IMR-90 (cell line): ENCODE measurements at places on chromosomes 7 and 10. TPM values are rescaled to one million over a fixed set of nuclear protein-coding genes. Genes with fewer than 3 reads are reported as not detected.

The FKBP9 gene
- polyA plus RNA-seq = 99.0 and 126 TPM in 2 replicates

The PON1 gene
- not detected in 2 replicates for polyA plus RNA-seq

The NPY4R gene
- 0.56 and 0.57 TPM in 2 replicates for polyA plus RNA-seq

DNA sequence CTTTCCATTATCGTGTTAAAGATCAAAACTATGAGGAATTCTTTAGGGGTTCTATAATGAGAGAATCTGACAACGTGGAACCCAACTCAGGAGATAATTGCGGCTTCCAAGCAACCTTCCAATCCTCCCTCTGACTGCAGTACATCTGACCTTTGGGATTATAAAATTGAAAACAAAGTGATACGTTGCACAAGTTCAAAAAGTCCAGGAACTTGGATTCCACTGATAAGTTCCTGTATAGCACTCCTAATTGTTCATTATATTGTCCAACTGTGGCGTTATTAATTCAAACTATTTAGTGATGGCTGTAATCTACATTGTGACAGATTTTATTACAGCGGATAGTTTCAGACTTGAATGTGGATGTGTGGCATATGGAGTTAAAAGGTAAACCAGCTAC lies 15.4 kb downstream of the MALRD1 start:
- no peak for DNase-seq

DNA sequence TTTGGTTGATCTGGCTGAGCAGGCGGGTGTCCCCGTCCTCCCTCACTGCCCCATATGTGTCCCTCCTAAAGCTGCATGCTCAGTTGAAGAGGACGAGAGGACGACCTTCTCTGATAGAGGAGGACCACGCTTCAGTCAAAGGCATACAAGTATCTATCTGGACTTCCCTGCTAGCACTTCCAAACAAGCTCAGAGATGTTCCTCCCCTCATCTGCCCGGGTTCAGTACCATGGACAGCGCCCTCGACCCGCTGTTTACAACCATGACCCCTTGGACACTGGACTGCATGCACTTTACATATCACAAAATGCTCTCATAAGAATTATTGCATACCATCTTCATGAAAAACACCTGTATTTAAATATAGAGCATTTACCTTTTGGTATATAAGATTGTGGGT lies 26.9 kb upstream of the TRIM56 start:
- peak; percentile 50 for DNase-seq

DNA sequence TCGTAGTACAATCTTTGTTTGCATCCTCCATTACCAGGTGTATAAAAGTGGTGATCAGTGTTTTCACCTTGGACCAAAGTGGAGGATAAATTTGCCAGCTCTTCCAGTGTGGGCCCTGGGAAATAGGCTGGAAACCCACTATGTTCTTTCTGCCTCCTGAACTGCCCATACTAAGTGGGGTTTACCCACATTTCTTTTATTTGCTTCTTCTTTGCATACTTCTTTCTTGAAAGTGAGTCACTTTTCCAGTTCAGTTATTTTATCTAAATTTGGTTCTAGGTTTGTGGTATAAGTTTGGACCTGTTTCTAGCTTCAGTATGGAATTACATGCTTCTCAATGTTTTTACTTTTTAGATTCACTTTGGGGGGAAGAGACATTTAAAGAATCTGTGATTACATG lies 126.2 kb upstream of the ACBD5 start:
- DNase-seq = no peak

- DNase-seq = no peak
Measured at GRCh38 chr7:139482662-139483466, 609 bp downstream of the KLRG2 start.

GRCh38 chr7:38215115-38215514 lies 37.1 kb downstream of the STARD3NL start:
- DNase-seq = no peak

GRCh38 chr7:158541346-158542010 lies 46.1 kb downstream of the PTPRN2 start:
- no peak for DNase-seq

DNA sequence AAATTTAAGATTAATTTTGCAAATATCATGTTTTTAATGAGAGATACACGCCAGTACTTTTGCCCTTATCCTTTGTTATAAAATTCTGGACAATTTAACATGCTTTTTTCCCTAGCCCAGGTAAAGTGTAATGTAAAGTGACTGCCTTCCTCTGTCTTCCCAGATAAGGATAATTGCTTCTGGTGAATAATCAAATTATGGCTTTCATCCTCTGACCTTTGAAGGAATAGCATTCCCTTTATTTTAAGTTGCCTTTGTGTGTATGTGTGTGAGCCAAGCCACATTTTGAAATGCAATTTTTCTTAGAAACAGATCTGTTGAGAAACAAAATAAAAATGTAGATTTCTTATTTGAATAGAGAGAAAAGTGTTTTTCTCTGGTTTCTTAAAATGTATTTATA lies 107.5 kb downstream of the ADAM22 start:
- DNase-seq = no peak

DNA sequence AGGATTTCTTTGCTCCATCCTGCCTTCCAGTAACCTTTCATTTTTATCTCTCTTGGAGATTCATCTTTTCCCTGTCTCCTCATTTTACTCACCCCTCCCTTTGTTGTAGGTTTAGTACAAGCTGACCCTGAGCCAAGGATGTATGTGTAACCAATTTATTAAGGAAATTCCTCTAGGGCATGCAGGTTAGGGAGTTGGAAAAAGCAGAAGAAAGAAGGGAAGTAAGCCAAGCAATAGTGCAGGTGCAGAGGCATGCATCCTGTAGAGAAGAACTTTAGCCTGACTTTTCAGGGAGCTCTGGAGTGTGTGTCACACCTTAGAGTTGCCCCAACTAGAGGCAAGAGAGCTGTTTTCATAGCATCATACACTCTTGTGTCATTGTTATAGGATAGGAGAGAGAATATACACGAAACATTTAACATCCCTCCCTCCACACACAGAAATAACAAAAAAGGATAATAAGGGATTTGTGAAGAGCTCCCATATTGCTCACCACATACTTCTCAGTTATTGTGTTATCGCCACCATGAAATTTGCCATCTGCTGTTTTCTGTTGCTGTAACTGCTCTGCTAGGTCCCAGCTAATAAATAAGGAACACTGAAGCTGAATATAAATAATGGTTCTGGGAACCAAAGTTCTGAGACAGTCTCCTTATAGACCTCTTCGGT lies 21.8 kb upstream of the SEMA3C start:
- DNase-seq = peak; percentile 11

DNA sequence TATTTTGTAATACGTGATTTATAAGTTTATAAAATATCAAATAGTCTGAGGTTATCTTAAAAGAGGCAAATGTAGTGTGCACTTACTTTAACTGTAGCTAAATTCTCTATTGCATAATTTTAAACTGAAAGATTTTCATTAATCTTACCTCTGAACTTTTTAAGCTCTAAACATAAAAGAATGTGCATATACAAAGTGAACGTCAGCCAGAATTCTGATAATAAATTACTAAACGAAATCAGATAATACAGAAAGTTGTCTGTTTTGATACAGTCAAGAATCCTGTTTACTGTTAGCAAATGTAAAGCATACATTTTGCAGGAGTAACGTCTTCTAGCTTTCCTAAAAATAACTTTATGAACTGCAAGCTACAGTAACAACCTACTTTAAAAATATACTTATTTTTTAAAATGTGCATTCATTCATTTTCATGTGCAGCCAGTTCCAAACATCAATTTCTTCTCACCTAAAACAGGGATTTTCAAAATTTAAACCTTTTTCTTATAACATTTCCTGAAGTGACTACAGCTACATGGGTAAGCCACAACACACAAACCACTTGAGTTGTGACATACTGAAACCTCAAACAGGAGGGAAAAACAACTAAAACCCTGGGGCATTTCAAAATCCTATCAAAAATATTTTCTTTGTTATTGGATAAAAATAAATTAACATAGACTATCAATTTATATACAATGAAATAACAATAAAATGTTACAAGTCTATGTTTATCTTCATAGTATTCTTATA lies 92.7 kb downstream of the RNLS start:
- no peak for DNase-seq

DNA sequence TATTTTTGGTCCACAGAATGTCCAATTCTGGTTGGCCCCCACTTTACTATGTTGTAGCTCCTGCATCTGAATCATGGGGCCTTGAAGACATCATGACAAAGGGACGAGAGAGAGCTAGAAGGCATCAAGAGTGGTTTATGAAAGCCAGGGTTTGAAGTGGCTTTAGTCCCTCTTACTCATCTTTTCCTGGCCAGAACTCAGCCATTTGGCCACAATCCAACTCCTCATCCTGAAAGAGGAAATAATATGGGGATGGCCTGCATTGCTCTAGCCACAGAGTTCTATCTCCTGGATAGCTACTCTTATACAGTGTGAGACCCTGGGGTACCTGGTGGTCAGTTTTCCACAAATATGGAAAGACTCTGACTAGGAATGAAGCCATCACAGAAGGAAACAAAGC lies 418.9 kb downstream of the XPNPEP1 start:
- DNase-seq = no peak

- peak; percentile 35 for DNase-seq
Measured at GRCh38 chr10:8396675-8397074, 342.2 kb downstream of the GATA3 start.

GRCh38 chr7:108415821-108416536 lies 40.3 kb downstream of the NRCAM start:
- DNase-seq = no peak

DNA sequence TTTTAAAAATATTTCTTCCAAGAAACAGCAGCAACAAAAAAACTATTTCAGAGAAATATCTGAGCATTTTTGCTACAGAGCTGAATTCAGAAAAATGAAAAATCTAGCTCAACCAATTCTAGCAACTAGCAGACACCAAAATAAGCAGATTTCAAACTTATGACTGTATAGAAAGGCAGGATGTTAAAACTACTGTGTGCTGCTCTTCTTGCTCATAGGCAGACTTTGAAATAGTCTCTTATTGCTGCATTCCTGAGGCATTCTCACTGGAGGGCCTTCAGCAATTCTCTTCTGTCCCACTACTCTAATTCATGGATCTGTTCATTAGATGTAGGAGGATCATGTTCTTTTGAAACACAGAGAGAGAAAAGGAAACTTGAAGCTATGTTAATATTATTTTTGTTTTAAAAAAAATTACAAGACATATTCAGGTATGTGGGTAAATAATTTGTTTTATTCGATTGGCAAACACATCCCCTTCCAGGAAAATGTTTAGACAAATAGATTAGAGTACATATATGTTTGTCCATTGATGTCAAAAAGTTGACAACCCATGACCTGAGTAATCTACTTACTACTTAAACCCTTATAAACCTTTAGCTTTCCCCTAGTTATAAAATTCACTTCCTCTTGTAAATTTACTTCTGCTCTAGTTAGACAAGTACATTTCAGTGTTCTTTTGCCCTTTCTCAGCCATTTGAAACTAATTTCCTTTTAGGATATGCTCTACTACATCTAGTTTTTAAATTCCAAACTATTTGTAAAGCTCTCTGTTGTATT lies 428.2 kb upstream of the POT1 start:
- DNase-seq = no peak

DNA sequence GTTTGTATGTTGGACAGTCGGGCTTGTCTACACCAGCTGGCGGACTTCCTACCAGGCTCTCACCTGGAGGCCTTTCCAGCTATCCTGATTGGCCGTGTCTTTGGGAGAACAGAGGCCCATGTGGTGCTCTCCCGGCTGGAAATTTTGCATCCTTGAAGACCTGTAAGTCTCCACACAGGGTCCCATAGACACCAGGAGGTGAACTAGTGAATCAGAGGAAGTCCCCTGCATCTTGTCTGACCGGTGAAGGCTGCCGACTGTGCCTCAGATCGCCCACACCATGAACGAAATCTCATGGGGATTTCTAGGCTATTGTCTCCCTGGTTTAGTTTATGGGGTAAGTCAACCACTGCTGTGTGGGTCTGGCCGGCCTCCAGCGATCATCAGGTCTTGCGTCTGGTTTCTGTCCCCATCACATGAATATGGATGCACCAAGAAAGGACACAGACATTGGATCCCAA lies 108.4 kb upstream of the LYZL2 start:
- DNase-seq = no peak

GRCh38 chr7:41816111-41816510 lies 113.2 kb upstream of the INHBA start:
- DNase-seq = no peak

GRCh38 chr10:44706745-44707144 lies 204.4 kb upstream of the TMEM72 start:
- peak; percentile 98 for DNase-seq

DNA sequence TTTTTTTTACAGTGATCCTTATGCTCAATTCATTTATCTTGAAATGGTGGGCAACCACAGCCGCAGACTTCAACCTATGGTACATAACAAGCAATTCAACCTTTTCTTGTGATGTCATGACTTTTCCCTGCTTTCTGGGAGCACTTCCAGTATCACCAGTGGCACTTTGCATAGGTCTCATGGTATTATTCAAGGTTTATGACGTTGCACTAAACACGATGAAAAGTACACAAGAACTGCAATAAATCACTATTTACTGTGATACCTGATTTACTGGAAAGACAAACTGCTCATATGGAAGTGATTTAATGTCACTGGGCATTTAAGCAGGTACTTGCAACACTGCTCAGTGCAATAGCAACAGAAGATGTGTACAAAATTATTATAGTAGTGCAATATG lies 251.7 kb upstream of the CXCL12 start:
- DNase-seq = no peak

- DNase-seq = no peak
Measured at GRCh38 chr10:51905032-51905431, 205.6 kb upstream of the CSTF2T start.

DNA sequence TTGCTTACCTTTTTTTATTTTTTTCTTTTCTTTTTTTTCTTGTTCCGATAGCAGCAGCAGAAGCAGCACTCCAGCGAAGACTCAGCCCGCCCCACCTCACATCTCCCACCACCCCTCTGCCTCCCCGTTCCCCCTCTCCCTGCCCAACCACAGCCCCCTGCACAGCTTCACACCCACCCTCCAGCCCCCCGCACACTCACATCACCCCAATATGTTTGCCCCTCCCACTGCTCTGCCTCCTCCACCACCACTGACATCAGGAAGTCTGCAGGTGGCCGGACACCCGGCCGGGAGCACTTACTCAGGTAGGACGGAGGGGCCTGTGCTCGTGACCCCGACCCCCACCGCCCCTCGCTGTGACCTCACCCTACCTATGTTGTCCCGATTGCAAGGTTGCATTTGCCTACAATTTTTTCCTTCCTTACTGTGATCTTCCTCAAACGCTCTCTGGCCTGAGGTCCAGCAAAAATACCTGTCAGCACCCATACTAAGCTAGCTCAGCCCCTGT lies 367.2 kb upstream of the GALNT17 start:
- no peak for DNase-seq

- DNase-seq = no peak
Measured at GRCh38 chr10:124175701-124176348, 82.4 kb upstream of the CHST15 start.
